ENCODE measurements at places on chromosomes 12 and 14.

- no peak for DNase-seq
Observed at GRCh38 chr12:32353540-32353939, 45.8 kb upstream of the FGD4 start.

GRCh38 chr12:78316136-78316535, 485.4 kb downstream of the NAV3 start:
- no peak for DNase-seq

DNA sequence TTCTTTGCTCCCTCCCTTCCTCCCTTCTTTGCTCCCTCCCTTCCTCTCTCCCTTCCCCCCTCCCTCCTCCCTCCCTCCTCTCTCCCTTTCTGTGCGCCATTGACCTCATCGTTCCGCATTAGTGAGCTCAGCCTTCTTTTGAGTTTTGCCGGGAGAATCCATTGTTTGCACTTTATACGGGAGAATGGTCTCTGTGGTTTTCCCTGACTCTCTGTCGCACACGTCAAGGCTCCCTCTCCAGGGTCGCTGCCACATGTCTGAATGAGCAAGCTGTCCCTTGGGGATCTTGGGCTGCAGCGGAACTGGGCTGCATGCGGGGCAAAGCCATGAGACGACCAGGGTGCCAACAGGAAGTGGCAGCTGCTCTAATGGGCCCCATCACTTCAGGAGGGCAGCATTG, 118.5 kb downstream of the GLT1D1 start:
- DNase-seq: no peak

DNA sequence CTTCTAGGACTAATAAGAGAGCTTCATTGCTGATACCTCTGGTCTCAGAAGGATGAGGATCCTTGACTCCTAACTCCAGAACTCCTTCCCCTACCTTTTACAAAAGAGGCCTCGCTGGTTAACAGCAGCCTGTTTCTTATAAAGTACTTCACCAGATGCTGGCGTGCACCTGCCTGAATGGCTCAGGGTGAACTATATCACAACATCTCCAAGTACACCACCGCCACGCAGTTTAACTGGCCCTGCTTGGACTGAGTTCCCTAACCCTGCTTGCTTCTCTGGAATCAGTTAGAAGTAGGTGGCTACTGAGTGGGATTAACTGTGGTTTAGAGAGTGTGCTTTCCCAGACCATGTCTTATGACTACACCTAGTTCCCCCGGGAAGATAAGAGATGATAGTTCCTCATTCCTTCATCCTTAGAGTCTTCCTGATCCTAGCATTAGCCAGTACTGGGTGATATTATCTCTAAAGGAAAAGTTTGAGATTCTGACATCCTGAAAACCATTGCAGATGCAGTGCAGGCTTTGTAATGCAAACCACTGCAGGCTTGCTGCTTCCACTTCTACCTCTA, 3.0 kb downstream of the FOXJ2 start:
- no peak for DNase-seq

- DNase-seq: no peak
Observed at GRCh38 chr14:49858383-49858782, 5.8 kb upstream of the NEMF start.

DNA sequence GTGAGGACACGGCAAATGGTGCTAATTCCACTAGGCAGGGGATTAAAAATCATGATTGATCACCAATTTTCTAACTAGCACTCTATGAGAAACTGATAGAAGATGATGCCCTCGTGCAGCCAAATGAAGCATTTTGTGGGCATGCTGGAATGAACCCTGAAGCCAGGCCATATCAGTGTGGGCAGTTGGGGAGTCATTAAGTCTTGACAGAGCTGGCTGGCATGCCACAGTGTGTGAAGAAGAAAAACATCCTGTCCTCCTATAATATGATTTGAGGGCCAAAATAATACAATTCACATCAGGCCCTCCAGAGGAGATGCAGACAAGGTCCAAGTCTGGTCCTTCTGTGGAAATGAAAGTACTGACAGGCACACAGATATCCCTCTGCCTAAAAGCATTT, 107.1 kb downstream of the TMTC1 start:
- no peak for DNase-seq

GRCh38 chr12:15157269-15157671, 63.9 kb downstream of the RERG start:
- peak; percentile 30 for DNase-seq

GRCh38 chr14:20668969-20669368, 15.4 kb upstream of the RNASE4 start:
- no peak for DNase-seq

GRCh38 chr14:105489542-105490266, 1.3 kb upstream of the TEDC1 start:
- DNase-seq: peak; percentile 78

- no peak for DNase-seq
Observed at GRCh38 chr12:109445191-109445609, 31.9 kb downstream of the KCTD10 start.

- DNase-seq: no peak
Observed at GRCh38 chr14:102953100-102953499, 30.6 kb downstream of the AMN start.

DNA sequence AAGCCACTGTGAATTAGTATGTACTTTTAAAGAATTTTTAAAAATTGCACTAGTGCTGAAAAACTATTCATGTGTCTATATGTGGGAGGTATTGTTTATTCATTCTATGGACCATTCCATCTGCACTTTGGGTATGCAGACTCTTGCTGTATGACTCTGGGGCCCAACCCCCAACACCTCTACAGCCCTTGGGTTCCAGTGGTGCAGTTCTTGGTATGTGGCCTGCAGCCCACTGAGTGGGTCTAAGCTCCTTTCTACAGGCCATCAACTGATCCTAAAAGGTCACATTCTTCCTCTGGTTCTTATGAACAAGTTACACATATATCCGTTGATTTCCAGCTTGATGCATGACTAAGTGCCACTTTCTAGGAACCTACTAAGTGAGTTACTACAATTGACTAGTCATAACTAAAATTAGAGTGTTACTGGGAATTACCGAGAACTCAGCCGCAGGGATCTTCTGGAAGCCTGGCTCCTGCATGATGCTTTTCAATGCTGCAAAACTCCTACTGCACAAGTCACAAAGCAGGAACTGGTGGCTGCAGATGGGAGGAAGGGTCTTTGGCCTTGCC, 62.4 kb upstream of the MED13L start:
- DNase-seq: no peak

DNA sequence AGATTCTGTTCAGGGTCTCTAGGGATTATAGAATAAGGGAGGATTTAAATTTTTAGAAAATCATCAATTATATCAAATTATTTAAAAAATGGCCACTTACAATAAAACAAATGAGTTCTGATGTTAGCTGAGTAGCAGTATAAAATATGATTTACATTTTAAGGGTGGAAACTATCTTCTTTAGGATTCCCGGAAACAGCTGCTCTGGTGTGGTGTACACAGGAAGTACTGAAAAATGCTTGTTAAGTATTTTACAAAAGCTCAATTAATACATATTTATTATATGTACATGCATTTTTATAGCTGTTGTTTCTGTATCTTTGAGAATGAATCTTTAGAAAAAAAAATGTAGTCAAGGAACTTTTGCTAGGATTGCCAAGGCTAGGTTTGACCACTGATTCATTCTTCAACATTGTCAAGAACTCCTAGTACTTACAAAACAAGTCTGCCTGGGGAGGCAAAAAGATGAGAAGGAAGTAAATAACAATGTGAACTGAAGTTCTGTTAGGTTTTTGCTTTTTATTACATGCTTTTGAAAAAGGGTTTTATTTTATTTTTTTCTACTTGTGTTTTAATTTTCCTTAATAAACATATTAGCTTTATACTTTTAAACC, 48.0 kb downstream of the ARF6 start:
- peak; percentile 36 for DNase-seq

DNA sequence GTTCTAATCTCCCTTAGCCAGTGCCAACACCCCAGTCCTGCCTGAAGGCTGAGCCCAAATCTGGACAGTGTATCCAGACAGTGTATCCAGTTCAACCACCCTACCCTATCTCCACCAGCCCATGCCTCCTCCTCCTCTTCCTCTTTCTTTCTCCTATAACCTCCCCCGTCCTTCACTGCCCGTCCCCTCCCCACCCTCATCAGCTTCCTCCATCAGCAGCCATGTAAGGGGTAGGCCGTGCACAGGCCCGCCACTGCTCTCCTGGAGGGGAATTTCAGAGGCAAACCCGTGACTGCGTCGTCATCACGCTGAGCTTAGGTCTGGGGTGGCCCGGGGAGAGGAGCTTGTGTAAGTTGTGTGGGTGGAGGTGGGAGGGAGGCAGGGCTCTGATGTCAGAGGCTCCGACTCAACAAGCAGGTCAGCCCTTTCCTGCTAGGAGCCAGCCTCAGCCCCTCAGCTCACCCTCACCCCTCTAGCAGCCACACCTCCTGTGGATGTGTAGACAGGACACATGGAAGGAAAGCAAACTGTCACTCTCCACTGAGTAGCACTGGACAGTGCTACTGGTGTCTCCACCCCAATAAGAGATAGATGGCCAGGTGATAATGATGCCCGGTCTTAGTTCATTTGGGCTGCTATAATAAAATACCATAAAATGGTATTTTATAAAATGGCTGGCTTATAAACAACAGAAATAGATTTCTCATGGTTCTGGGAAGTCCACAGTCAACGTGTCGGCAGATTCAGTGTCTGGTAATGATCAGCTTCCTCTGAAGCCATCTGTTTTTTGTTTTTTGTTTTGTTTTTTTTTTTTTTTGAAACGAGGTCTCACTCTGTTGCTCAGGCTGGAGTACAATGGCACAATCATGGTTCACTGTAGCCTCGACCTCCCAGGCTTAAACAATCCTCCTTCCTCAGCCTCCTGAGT, 50.5 kb downstream of the IRF2BPL start:
- peak; percentile 73 for DNase-seq

GRCh38 chr12:45089411-45090075, 38.6 kb upstream of the DBX2 start:
- no peak for DNase-seq

GRCh38 chr12:110530511-110530910, 28.4 kb downstream of the RAD9B start:
- DNase-seq: no peak

DNA sequence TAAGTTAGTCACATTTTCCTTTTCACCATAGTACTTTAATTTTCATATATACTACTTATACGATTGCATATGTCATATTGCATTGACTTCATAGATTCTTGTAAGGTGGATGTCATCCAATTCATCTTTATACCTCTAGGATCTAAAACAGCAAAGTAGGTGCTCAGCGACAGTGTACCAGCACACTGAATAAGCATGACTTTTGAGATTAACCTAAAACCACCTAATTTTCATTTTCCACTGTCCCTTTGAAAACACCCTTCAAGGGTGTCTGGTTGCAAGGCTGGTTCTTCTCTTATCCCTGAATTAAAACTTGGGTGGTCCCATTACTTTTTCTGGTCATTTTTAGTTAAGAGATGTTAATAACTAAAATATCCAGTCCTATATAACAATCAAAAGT, 4.4 kb downstream of the GPR19 start:
- DNase-seq: no peak

GRCh38 chr12:82757059-82757458, 70.4 kb downstream of the TMTC2 start:
- no peak for DNase-seq

GRCh38 chr12:224330-224729, 10.4 kb upstream of the SLC6A12 start:
- no peak for DNase-seq

DNA sequence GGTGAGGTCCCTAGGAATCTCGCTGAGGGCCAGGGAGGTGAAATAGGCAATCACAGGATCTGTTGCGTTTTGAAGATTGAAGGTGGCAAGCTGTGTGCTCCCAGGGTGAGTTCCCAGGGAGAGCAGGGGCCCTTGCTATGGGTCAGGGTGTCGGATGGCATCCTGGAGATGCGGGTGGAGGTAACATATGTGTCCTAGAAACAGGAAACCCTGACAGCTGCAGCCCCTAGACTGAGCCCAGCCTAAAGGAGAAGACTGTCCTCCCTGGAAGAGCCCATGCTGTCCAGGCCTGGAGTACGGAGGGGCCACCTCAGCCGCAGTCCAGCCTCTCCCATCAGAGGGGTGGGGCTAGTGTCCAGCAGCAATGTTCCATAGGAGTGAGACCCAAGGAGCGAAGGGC, 194.2 kb downstream of the NTF3 start:
- DNase-seq: no peak

DNA sequence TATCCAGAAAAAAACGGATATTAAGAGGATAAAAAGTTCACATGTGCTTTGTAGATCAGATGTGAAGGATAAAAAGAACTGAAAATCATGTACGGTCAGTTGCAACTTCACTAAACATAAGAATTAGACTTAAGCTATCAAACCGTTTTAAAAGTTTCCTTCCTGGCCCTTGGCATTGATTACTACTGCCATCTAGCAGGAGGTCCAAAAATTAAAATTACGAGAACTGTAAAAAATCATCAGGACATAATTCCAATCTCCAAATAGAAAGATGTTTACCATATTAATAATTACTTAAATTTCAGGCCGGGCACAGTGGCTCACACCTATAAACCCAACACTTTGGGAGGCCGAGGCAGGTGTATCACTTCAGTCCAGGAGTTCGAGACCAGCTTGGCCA, 7.9 kb downstream of the WDR89 start:
- DNase-seq: no peak

- no peak for DNase-seq
Observed at GRCh38 chr12:71760471-71760870, 5.8 kb downstream of the RAB21 start.

DNA sequence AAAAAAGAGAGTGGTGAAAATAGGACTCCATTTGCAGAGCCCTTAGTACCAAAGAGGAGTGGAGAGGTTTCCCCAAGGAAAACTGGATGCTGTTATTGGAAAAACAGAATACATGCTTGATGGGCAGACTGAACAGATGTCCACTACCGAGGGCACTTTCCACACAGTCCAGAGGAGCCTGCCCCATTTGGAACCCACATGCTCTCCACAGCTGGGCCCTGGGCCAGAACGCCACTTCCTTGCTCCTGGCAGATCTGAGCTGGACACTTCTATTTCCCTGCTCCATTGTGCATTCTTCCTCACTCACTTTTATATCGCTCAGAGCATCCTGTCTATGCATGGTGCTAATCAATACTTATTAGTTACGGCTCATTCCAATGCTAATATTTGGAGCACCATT, 249.9 kb downstream of the SLC15A4 start:
- DNase-seq: no peak

- no peak for DNase-seq
Observed at GRCh38 chr12:15494329-15495046, 172.2 kb downstream of the PTPRO start.

DNA sequence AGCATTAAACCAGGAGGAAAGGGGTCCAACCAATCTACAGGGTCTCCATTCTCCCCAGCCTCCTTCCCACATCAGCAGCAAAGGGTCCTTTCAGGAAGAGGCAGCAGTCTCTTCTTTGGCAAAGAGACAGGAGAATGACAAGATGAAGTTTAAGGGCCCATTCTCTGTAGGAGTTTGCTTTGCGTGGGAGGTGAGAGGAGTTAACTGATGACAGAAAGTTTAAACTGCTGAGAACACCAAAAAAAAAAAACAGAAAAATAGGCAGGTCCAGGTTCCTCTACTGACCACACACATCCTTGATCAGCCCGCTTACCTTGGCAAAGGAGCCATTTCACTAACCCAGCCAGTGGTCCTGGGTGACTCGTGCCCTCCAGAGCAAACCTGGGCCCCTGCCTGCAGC, 5.7 kb downstream of the SLC6A13 start:
- DNase-seq: no peak

Measured in fibroblast of skin of abdomen (primary cell).